Caki2 (cell line): ENCODE measurements at places on chromosomes 1 and 21.
A peak's percentile ranks its signal among the peaks of the same experiment; 100 is the strongest.

DNA sequence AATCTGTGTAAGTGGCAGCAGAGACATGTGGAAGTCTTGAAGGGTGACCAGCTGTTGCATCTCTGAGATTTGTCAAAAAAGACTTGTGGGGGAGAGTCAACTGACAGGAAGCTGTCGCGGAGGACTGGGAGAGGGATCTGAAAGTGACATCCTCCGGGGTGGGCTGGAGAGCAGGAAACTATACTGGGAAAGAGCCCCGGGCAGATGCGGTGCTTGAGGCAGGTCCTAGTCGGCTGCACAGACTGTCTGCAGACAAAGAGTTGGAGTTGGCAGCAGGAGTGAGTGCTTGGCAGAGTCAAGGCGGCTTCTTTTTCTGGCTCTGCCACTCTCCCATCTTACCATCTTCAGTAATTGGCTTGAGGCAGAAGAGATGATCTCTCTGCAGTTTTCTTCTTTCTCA lies 294.0 kb upstream of the C1orf87 start:
- DNase-seq: no peak

DNA sequence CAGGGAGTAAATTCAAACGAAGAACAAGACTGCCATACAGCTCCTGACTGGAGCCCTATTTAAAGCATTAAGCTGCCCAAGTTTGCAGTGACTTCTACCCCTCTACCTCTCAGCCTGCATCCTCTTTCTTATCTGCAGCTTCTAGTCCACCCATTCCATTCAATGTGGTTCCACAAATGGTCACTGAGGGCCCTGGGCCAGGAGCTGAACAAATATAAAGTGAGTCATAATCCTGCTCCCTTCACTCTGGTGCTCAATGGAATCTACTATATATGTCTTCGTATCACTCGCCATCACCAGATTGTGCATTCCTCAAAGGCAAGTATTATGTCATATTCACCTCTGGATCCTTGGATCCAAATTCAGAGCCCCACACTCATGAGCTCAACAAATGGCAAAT lies 398.7 kb downstream of the BRINP2 start:
- no peak for DNase-seq

GRCh38 chr1:167674156-167674555 lies 44.1 kb downstream of the RCSD1 start:
- no peak for DNase-seq

GRCh38 chr1:92184632-92185031 lies 33.1 kb upstream of the C1orf146 start:
- no peak for DNase-seq

- DNase-seq: no peak
These were observed at the start of gene MYBPHL for GRCh38 chr1:109306832-109307273. Gene MYBPHL, minus strand, starts transcription at chr1:109307011. Its CDS starts 20 bp downstream, at chr1:109306991.

DNA sequence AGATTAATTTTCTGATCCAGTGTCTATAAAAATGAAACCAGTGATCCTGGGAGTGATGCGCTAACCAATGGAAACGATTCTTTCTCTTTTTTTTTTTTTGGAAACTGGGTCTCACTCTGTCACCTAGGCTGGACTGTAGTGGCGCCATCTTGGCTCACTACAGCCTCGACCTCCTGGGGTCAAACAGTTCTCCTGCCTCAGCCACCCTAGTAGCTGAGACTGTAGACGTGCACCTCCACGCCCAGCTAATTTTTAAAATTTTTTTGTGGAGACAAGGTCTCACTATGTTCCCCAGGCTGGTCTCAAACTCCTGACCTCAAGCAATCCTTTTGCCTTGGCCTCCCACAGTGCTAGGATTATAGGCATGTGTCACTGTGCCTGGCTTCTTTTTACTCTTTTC lies 3.4 kb upstream of the RCC2 start:
- DNase-seq: no peak

GRCh38 chr1:84598418-84598817 lies 24.2 kb upstream of the CTBS start:
- DNase-seq: no peak

DNA sequence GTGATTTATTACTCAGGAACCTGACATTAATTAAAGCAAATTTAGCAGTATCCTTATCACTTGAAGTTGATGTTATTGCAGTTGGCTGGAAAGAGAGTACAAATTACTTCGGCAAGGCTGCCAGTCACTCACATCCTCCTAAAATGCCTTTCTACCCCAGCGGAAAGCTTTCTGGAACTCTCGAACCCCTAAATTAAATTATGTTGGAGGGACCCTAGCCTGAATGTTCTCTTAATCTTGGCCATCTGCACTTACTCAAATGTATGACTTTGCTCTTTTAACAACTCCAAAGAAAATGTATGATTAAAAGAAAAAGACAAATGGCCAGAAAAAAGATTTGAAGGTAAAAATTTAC lies 242.6 kb upstream of the USP25 start:
- DNase-seq: no peak

- DNase-seq: no peak
These were observed 101.9 kb upstream of the SOD1 start for GRCh38 chr21:31557421-31558188.

DNA sequence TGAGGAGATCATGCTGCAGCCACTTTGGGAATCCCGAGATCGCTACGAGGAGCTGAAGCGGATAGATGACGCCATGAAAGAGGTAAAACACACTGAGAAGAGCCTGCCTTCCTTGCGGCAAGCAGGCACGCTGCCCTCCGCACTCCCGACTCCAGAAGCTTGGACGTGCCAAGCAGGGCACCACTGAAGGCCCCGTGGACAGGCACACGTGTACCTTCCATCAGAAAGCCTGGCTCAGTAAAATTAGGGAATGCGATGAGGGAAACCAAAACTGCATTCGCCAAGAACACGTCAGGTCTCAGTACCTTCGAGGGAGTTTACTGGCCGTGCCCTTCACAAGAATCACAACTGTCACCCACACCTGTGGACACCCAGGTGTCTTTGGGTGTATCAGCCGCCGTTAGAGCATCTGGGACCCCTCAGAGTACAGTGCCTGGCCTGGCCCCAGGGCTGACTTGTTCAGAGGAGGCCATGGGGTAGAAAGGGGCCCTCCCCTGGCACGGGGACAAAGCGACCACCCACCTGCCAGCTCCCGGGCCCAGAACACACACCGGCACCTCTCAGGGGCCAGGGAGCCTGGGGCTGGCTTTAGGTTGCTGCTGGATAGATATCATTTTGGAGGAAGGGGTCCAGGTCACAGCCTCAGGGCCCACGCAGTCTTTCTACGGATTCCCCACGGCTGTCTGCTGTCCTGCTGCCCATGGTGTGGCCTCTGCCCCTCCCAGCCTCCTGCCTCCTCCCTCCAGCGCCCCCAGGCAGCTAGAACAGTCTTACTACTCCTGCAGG lies 108.4 kb downstream of the WDR4 start:
- DNase-seq: no peak

DNA sequence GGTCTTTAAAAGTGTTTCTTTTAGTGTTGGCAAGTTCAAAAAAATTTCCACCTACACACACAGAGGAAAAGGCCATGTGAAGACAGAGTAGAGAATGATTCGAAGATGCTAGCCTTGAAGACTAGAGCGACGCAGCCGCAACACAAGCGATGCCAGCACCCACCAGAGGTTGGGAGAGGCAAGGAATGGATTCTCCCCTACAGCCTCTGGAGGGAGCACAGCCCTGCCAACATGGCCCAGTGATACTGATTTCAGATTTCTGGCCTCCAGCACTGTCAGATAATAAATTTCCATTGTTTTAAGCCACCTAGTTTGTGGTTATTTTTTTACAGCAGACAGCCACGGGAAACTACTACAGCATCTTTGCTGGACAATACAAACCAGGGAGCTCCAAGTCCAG lies 6.9 kb upstream of the ADAR start:
- no peak for DNase-seq

- no peak for DNase-seq
These were observed 286 bp downstream of the ODR4 start for GRCh38 chr1:186375929-186376319.

DNA sequence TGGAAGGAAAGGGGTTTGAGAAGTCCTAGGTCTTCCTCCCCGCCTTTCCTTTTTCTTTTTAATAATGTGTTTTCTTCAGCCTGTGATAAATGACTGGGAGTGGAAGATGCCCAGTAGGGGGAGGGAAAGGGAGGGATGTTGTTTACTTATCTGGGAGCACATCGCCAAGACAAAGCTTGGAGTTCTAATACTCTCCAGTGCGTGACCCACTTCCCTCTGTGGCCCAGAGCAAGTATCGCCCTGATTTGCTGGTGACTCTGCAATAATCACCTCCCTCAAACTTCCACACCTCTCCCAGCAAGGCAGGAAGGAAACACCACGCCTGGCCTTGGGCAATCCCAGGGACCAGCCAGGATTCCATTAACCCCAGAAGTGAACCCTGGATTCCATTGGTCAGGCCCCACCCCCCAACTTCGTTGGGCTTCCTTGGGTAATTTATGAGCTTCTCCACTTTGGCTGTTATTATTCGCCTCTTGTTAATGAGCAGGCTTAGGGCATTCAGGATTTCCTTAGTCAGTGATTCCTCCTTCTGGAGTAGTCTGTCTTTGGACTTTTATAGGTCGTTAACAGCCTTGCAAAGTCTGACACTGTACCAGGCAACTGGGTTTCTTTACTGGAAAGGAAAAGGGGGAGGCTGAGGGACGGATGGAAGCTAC lies 24.3 kb upstream of the GRHL3 start:
- peak; percentile 99 for DNase-seq

DNA sequence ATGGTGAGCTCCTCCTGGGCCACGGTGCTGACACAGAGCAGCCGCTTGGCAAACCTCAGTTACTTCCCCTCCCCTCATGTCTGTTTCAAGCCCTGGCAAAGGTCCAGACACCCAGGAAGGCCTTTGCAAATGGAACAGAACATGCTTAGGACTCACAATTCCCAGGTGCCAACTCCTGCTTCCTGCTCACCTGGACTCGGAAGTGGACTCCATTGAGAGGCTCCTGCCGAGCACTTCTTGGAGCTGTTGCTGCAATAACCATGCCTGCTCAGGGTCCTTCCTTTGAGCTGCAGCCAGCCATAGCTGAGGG lies 10.7 kb downstream of the DCST2 start:
- no peak for DNase-seq

- no peak for DNase-seq
These were observed 76.3 kb upstream of the ZRANB2 start for GRCh38 chr1:71157151-71157550.

GRCh38 chr1:68129536-68130250 lies 79.3 kb upstream of the DIRAS3 start:
- no peak for DNase-seq

GRCh38 chr1:234975122-234975940 lies 153.3 kb downstream of the TOMM20 start:
- peak; percentile 96 for DNase-seq

DNA sequence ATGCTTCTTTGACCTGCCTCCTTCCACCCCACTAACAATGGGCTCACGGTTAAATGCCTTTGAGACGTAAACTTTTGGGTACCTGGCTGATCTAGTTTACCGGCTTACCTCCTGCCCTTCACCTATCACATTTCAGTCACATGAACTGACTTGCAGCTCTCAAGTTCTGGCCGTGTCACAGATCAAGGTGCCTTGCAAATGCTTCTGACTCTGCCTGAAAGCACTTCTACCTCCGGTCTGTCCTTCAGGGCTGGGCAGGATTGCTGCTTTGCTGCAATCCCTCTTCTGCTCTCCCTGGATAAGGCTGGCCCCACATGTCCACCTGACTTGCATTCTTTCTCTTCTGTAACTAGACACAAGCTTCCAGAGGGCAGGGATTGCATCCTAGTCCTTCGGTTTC lies 69.0 kb downstream of the GRIK1 start:
- DNase-seq: no peak

DNA sequence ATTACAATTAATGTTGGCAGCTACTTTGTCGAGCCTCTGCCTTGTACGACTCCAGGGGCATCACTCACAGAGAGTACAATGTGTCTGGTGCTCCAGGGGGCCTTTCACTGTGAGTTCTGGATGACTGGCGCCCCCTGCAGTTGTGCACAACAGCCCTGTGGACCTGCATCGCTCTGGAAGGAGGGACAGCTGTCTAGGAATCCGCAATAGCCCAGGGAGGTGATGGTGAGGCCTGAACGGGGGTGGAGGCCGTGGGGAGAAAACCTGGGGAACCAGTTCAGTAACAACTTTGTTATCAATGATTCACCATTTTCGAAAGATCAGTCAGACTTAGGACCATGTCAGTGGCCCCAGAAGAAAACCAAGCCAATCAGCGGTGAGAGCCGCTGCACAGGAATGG lies 189.1 kb downstream of the KAZN start:
- DNase-seq: no peak

DNA sequence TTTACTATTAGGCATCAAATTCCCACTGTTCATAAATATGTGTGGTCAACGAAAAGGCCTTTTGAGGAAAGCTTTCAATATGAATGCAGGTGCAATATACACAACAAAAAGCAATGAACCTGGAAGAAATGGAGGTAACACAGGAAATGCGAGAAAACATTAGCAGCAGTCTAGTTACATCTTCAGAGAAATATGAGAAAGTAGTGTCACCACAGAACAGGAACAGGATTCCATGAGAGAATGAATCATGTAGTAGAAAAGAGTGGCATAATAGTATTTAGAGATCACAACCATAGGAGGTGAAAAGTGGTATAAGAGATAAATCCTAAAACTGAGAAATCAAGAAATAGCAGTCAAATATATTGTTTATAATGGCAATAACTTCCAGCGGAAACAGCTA lies 103.7 kb downstream of the AK5 start:
- DNase-seq: no peak

GRCh38 chr1:44316231-44316759 lies 38.8 kb downstream of the ERI3 start:
- DNase-seq: no peak

GRCh38 chr1:227733751-227734545 lies 1.2 kb downstream of the JMJD4 start:
- no peak for DNase-seq

DNA sequence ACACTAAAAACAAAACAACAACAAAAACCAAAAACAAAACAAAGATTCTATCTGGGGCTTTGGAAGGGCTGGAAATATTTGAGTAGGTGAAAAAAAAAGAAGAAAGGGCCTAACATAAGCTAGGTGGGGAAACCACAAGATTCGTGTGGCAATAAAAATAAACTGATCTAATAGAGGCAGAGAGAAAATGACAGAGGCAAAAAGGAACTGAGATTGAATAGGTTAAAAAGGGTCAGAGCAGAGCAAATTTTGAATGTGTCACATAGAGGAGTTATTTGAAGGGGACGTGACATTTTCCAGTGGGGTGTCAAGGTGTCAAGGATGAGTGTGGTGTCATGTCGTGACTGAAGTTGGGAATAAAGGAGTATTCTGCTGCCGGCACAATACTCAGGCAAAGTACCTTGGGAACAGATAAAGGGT lies 65.2 kb upstream of the RALGPS2 start:
- no peak for DNase-seq

DNA sequence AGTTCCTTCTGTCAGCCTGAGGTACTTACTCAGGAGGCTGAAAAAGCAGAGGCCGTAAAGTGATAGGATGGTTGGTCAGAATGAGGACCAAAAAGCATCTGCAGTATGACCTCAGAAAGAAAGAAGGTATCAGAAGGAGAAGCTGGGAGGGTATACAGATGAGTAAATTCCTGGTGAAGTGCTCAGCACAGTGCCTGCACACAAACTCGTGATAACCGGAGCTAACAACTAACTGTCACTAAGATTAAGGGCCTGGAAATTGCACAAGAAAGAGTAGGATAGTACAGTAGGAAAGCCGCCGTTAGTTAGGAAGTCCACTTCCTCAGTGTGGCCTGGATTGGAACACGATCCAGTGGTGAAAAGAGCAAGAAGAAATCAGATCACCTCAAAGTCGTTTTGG lies 62.6 kb downstream of the VPS26C start:
- no peak for DNase-seq
